Stimulated activated CD4-positive, alpha-beta T cell treated with anti-CD3 and anti-CD28 coated beads, Interleukin-2, amount 100 ng/mL, for 24 hours (primary cell): ENCODE measurements at places on chromosomes 1 and 21.

DNA sequence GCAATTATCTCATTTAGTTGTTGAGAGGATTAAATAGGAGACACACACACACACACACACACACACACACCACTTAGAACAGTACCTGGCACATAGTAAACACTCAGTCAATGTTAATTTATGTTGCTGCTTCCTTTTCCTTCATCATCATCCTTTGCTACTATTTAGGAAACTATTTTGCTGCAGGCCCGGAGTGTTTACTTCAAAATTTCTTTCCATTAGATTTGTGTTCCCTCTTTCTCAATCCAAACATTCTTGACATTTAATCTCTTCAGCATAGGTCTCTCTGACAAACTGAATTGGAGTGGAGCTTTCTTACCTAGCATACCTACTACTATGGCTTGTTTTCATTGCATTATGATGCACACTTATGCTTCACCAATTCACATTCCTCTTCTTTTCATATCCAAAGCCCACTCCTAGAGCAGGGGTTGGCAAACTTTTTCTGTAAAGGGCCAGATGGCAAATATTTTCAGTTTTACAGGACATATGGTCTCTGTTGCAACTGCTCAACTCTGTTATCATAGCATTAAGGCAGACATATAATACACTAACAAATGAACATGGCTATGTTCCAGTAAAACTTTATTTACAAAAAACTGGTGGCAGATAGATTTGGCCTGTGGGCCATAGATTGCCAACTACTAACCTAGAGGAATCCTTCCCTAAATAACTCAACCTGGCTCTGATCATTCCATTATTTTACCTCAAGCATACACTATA, 49.5 kb downstream of the SCMH1 start:
- DNase-seq: no peak

DNA sequence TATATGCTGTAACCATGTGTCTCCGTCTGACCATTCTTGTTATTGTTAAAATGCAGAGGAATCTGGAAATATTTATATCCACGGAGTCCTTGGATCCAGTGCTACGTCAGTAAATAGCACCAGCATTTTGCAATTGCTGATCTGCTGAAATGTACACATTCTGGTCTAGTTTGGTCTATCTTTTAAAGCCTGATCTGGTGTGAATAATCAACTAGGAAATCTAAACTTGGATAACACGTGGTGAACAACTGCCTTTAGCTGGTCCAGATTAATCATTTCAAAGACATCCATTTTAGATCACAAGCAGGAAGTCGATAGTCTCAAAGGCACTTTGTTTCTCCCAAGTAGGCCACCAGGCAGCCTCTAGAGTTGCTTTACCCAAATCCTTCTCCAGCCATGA, 32.6 kb downstream of the PDPN start:
- no peak for DNase-seq

DNA sequence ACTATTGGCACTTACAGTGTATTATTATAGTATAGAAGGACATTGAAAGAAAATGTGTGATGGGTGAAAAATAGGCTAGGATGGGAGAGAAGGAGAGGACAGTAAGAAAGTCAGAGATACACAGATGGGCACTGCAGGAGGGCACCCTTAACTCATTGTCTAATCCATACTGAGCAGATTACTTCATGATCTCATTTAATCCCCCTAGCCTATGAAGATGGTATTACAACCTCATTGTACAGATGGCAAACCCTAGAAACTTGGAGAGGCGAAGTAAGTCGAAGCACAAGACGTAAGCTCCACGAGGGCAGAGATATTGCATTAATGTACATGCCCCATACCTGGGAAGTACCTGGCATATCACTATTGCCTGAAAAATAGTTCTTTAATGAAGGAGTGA, 346.9 kb upstream of the DAB1 start:
- no peak for DNase-seq

GRCh38 chr1:170881268-170882265, 53.8 kb upstream of the MROH9 start:
- no peak for DNase-seq

DNA sequence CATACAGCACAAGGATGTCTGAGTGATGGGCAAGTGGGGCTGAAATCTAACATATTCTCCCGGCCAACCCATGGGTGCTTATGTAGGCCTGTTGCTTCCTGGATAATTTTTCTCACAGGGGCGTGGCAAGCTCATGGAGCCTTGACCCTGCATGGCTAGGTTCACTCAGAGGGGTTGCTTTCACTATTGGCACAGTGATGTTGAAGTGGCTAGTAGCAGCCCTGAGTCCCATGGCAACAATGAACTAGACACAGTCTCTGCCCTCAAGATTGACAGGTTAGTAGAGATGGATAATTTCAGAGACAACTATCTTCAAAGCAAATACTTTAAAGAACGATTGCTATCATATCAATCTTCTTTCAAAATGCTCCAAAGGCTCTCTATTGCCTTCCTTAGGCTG, 6.5 kb upstream of the MAB21L3 start:
- no peak for DNase-seq

DNA sequence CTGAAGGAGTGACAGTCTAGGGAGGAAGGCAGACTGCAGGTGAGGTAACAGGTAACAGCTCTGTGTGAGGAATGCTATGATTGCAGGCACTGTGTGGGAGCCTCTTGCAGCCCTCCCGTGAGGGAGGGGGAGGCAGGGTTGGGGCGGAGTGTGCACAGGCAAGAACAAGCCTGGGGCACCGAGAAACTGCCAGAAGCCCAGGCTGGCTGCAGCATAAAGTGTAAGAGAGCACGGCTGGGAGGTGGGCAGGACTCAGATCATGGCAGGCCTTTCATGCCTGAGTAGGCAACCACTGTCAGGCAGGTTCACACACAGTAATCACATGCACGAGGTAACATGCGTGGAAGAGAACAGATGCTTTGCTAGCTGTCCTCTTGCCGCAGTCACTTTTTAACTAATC, 11.3 kb upstream of the RHEX start:
- no peak for DNase-seq

DNA sequence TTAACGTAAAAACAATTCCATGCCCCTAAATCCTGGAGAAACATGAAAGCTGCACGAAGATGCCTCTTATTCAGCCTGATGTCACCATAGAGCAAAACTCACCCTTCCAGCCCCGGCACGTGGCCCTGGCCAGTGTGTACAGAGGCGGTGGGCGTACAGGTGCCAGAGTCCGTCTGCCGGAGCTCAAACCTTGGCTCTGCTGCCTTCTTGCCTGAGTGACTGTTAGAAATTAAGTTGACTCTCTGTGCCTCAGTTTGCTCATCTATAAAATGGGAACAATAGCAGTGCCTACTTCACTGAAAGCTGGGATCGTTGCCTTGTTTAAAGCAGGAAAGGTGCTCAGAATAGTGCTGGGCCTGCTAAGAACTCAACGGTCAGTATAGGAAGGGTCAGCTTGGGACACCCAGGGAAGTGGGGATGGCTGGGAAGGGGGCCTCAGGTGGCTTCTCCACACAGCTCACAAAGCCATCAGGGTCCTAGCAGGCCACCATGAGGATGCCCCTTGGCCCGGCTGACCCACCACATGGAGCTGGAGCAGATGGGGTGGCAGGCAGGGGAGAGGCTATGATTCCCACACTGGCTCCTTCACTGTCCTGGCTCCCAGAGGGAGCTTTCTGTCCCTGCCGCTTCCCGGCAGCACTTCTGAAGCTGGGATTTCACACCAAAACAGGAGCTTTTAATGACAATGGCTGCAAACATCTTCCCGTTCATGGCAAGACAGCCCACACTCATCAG, 237.2 kb downstream of the NPHP4 start:
- no peak for DNase-seq

- DNase-seq: no peak
Observed at GRCh38 chr1:238406098-238406860, 515.6 kb upstream of the ZP4 start.

DNA sequence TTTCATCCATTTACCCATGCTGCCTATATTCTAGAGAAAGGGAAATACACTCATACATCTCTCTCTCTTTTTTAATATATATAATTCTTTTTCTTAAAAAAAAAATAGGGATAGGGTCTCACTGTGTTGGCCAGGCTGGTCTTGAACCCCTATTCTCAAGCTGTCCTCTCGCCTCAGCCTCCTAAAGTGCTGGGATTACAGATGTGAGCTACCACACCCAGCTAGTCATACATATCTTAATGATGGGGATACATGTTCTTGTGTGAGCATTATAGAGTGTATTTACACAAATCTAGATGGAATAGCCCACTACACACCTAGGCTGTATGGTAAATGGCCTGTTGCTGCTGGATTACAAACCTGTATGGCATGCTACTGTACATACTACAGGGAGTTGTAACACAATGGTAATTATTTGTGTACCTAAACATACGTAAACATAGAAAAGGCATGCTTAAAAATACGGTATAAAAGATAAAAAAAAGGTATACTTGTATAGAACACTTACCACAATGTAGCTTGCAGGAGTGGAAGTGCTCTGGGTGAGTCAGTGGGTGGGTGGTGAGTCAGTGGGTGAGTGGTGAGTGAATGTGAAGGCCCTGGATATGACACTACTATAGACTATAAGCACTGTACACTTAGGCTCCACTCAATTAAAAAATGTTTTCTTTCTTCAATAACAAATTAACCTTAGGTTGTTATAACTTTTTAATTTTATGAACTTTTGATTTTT, 72.9 kb downstream of the IVNS1ABP start:
- DNase-seq: peak; percentile 65

- peak; percentile 50 for DNase-seq
Observed at GRCh38 chr1:40783001-40783905, at the start of gene KCNQ4. Gene KCNQ4 (plus strand): TSS chr1:40783787. CDS start chr1:40784094, 307 bp downstream.

- no peak for DNase-seq
Observed at GRCh38 chr21:29105218-29105617, 25.2 kb upstream of the MAP3K7CL start.

GRCh38 chr1:69320757-69321211, 246.9 kb upstream of the LRRC7 start:
- no peak for DNase-seq
